ENCODE measurements at places on chromosomes 2 and 18. TPM values are rescaled to one million over a fixed set of nuclear protein-coding genes. Genes with fewer than 3 reads are reported as not detected.
A peak's percentile ranks its signal among the peaks of the same experiment; 100 is the strongest.

GPR155 gene
- total RNA-seq, result 3.4 TPM

GRCh38 chr2:191957996-191958860 is 111.3 kb upstream of the CAVIN2 start:
- DNase-seq, result no peak

- DNase-seq, result no peak
Observed at GRCh38 chr2:19525313-19525712, 166.9 kb upstream of the OSR1 start.

- no peak for DNase-seq
Observed at GRCh38 chr2:43754180-43754579, 19.7 kb upstream of the DYNC2LI1 start.

DNA sequence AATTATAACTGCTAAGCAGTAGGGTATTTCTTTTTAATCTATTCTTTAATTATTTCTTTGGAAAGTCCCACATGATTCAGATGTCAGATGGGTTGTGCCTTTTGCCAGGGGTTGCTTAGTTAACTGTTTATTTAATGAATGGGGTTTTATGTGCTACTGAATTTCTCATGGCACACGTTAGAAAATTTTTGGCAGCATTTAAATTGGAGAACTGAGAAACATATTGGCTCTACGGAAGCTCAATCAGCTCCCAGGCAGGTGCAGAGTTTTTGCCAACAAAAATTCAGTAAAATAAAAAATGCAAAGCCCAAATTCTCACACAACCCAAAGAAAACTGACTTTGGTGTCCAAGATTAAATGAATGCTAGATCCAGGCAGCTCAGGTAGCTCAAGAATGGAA is 467.2 kb downstream of the NRXN1 start:
- DNase-seq, result no peak

DNA sequence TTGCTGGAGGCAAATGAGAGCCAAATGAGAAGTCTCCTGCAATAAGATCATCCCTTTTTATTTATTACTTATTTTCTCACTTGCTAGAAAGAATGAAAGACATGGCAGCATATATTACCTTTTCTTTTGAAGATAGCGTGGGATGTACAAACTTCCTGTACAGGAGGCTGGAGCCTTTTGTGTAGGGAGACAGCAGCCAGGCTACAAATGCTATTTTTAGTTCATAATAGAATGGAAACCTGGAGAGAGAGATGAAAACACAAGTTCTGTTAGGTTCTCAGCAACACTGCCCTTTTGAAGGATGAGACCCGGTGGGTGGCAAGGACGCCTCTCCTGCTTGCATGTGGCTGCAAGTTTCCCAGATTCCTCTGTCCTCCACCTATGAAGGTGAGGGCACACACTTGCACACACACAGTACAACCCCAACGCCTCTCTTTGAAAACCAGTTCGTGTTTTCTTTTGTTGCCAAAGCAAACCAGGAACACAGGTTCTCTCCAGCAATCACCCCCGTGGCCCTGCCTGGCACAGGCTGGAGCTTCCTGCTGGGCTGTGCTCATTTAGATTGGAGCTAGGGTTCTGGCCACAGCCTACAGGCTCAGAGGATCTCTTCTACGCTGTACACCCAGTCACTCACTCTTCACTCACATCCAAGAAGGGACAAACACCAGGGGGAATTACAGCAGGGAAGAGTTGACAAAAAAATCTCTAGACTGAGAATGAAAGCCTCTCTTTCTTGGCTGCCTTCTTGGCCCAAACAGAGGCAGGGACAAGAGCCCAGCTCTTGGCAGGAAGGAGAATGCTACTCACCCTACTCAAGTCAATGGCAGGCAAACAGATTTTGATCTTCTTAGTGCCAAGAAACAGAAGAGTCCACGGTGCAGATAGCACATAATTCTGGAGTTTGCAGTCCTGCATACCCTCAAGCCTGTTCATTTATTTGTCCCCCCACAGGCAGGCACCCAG is 55.6 kb downstream of the MRPL35 start:
- DNase-seq, result no peak

GRCh38 chr2:158745067-158745865 is 49.9 kb upstream of the DAPL1 start:
- DNase-seq, result no peak

DNA sequence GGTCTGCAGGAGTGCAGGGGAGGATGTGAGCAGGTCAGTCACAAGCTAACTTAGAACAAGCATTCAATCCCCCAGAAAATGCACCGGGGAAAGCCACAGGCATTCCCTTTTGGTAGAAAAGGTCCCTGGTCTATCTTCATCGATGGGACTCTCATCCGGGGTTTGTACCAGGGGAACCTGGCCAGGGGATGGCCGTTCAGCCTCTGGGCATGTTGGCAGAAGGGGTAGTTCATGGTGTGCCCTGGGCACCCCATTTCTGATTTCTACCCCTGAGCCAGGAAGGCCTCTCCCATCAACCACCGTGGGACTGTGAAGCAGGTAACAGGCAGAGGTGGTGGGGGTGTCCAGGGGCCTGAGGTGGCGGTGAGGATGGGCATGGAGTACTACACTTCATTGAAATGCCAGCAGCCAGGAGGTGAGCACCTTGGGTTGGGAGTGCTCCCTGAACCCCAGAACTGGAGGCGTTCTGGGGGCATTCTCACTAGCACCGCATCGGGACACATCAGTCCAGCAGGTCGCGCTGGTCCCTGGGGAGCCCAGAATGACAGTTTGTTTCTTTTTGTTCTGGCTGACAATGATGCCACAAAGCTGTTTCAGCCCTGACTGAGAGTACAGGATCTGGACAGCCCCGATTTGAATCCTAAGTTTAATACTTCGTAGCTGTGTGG is 172.3 kb downstream of the SMAD7 start:
- no peak for DNase-seq

DNA sequence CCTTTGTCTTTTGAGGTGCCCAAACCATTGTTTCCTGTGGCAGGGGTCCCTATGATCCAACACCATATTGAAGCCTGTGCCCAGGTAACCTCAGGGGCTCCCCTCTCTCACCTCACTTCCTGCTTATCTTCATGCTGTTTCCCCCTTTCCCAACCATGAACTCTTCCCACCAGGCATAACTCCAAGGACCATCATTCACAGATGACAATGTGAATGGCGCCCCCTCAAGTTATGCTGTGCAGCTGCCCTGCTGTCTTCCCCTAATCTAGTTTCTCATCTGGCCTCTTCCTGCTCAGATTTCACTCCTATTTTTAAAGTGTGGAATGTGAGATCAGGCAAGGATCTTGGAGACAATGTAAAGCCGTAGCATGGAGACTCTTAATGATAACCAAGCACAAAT is 1.4 kb downstream of the GMPPA start:
- DNase-seq, result no peak

- no peak for DNase-seq
Observed at GRCh38 chr2:202442882-202443281, 66.8 kb downstream of the BMPR2 start.

IGFBP2 gene
- 0.60 TPM for total RNA-seq

DNA sequence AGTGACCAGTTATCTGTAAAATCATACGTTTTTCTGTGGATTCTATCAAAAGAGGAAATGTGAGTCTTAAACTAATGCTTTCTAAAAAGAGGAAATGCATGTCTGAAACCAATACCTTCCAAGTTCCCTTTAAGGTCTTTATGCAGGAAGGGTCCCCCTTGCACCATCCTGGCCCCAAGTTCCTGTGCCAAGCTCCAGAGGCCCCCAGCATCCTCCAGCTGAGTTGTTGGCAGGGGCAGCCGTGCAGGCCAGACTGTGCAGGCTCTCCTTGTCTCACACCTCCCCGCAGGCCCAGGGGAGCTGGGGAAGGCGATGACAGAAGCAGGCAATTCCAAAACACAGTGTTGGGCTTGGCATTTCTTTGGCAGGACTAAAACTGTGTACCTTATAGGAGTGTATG is 39.2 kb downstream of the DPYSL5 start:
- DNase-seq, result no peak

LIMS2 gene
- 5.3 TPM for total RNA-seq

DNA sequence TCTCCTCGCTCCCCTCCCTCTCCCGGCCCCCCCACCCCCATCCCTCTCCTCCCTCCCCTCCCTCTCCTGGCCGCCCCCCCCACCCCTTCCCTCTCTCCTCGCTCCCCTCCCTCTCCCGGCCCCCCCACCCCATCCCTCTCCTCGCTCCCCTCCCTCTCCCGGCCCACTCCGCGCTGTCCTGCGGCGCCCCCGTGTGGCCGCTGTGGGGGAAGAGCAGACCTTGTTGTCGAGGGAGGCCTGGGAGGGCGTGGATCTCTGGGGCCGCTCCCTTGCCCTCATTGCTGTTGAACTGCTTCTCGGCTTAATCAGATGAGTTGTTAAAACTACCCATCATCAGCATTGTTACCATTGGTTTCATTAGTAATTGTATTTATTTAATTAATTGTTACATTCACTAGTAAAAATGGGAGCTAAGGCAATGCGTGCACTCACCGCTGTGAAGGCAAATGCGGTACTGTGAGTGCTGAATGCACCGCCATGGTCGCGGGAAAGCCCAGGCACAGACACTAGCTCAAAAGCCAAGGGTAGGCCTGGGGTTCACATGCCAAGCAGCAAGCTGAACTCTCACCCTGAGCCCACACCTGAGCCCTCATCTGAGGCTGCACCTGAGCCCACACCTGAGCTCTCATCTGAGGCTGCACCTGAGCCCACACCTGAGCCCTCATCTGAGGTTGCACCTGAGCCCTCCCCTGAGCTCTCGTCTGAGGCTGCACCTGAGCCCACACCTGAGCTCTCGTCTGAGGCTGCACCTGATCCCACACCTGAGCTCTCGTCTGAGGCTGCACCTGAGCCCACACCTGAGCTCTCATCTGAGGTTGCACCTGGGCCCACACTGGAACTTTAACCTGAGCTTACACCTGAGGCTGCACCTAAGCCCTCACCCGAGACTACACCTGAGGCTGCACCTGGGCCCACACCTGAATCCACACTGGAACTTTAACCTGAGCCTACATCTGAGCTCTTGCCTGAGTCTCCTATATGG is 8.8 kb downstream of the RTP5 start:
- peak; percentile 74 for DNase-seq

DNA sequence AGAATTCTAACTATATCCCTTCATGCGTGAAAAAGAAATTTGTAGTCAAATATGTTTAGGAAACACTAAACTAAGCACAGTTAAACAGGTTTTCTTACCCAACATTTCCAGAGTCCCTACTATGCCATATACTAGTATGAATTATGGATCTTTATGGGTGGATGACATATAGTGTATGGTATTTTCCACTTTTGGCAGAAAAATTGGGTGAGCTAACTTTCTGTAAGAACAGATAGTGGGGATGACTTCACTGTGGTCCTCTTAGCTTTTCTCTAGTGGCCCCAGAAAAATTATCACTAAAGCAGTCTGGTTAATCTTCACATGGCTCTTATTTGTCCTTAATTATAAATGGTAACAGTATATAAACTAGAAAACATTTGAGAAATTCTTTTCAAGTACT is 240.0 kb upstream of the GULP1 start:
- no peak for DNase-seq

- no peak for DNase-seq
Observed at GRCh38 chr2:186546846-186547245, 43.0 kb upstream of the ITGAV start.

SLC23A3 gene
- total RNA-seq, result not detected

DLX1 gene
- 4.9 TPM for total RNA-seq

GRCh38 chr2:96918092-96918753 is 48.3 kb upstream of the SEMA4C start:
- DNase-seq, result no peak

DNA sequence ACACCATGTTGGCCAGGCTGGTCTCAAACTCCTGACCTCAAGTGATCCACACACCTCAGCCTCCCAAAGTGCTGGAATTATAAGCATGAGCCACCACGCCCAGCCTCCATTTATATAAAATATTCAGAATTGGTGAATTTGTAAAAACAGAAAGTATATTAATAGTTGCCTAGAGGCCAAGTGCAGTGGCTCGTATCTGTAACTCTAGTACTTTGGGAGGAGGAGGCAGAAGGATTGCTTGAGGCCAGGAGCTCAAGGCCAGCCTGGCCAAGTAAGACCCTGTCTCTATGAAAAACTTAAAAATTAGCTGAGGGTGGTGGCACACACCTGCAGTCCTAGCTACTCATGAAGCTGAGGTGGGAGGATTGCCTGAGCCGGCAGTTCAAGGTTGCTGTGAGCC is 89.6 kb downstream of the SLC25A12 start:
- no peak for DNase-seq

UGT1A1 gene
- not detected for total RNA-seq

IL1B gene
- 4.2 TPM for total RNA-seq

SLC9A4 gene
- not detected for total RNA-seq

PROM2 gene
- total RNA-seq, result 9.2 TPM

ABCB11 gene
- total RNA-seq, result not detected

DNA sequence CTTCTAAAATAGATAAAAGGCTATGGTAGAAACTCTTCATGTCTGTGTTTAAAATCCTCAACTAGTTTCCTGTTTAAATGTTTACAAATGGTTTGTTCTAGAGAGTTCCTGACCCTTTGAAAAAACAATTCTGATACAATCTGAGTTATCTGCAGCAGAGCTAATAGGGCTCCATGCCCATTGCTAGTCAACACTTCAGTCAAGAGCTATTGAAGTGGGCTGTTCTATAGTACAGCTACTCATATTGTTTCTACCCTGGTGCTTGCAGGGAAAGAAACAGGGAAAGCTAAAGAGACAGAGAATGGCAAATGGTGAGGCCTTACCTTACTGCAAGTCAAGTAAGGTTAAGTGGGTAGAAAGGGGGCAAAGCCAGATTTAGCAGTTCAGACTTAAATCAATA is 112.3 kb upstream of the CAVIN2 start:
- DNase-seq, result no peak

DNA sequence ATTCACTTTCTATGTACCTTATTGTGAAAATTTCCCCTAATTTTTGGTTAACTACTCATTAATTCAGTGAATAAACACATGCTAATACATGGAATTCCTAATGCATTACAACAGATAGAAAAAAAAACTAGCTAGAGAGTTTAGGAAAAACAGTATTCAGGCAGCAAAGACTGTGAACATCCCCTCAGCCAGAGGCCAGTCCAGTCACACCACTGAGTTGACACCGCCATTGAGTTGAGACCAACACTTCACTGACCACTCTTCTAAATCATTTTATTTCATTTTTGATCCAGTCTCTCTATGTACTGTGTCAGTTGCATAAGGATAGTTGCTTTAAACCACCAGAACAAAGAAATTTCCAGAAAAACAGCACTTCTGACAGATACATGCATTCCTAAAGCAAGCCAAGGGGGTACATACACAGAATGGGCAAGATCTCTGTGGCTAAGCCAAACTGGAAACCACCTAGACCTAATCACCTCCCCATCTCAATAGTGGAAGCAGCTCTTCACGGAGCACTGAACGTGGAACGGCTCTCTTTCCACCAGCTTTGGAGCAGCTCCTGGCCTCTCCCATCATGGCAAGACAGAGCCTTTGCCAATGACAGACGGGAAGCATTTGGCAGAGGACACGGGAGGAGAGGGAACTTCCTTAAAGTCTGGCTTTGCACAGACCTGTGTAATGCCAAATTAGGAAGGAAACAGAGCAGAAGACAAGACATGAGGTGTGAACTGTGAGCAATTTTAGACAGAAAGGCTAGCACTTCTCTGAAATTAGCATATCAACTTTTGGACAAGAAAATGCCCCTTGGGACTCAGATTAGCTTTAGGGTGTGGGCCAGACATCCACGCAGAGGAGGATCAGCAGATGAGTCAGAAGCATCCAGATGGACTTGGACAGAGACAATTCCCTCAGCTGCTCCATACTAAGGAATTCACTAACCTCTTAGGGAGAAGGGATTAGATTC is 36.4 kb downstream of the CACNB4 start:
- DNase-seq, result no peak

GRCh38 chr2:189624648-189625355 is 36.5 kb upstream of the ASNSD1 start:
- DNase-seq, result no peak

COLEC12 gene
- total RNA-seq, result 58.8 TPM
